ENCODE measurements at places on chromosomes 7 and 10.

- no peak for DNase-seq
Measured at GRCh38 chr7:75878312-75878768, 494 bp upstream of the RHBDD2 start.

DNA sequence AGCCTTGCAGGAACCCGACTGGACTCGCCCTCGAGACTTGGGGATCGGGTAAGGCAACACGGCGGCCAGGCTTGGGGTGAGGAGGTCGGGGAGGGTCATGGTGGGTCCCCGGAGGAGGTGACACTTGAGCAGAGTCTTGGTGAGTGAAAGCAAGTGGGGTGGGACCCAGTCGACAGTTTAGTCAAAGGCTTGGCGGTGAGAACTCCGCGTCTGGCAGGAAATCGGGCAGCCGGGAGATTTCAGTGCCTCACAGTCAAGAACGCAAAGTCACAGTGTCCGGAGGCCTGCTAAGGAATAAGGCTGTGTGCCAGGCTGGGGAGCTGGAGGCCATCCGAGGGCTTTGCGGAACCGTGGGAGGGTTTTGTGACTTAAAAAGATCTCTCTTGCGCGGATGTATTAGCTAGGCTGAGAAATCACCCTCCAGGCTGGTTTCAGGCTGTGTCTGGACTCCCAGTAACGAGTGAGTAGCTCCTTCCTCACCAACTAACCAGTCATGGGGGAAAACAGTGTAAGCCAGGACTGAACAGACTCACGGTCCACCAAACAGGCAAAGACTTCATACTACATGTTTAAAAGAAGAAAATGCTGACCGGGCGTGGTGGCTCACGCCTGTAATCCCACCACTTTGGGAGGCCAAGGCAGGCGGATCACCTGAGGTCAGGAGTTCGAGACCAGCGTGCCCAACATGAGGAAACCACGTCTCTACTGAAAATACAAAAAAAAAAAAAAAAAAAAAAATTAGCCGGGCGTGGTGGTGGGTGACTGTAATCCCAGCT is 613 bp downstream of the AP5Z1 start:
- DNase-seq: no peak

- no peak for DNase-seq
Measured at GRCh38 chr10:61897671-61898434, 3.6 kb upstream of the ARID5B start.

- no peak for DNase-seq
Measured at GRCh38 chr7:143256325-143256724, 6.9 kb upstream of the GSTK1 start.

GRCh38 chr7:19853261-19853832 is 79.9 kb upstream of the TMEM196 start:
- DNase-seq: no peak

DNA sequence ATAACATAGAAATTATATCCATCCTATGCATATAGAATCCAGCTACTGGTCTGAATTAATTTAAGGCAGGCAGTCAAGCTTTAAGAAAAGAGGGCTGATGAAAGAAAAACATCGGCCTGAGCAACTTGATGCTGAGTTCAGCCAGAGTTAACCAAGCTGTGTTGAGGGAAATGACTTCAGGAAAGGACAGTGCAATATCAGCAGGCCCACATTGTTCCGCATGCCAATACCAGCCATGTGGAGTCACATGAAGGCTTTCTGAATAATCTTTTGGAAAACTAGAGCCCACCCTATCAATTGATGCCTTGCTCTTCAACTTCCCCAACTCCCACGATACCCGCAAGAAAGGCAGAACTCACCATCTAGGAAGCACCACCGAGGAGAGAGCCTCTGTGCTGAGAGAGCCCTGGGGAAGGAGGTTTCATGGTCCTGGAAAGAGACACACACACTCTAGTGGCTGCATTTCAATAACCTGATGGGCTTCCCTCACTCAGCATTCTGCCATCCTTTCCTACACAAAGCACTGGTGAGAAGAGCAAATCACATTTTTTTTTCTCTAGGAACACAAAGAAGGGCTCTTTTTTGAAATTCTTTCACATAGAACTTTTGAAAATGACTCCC is 125.8 kb upstream of the PTN start:
- no peak for DNase-seq

DNA sequence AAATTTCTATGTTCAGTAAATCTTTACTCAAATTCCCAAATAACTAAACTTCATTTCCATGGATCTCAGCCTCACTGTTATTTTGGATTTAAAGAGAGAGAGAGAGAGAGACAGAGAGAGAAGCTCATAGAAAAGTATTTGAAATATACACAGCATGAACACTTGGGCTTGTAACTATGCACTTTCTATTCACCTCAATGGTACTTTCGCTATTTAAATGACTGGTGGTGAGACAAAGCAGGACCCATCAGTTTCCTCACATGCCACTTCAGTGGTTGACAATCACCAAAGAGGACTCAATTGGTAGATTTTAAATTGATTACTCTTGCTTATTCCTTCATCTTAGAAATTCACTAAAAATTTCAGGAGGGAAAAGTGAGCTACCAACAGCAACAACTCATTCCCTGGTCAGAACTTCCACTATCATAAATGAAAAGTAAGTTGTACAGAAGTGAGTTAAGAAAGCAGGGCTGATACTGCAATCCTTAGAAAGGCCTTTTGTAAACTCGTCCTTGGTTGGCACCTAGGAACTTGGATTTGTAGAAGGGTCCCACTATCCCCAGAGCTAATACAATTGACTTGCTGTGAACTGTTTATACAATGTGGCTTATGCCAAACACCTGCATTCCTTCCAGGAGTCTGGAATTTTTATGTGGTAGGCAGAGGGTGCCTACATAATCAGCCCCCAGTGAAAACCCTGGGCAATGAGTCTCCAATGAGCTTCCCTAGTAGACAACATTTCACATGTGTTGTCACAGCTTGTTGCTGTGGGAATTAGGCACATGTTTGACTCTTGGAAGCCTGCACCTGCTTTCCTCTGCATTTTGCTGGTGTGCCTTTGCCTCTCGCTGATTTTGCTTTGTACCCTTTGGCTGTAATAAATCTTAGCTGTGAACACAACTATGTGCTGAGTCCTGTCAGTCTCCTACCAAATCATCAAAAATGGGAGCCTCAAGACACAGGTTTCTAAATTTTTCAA is 10.8 kb downstream of the ERLIN1 start:
- no peak for DNase-seq

GRCh38 chr7:17019106-17019505 is 137.3 kb upstream of the AGR3 start:
- no peak for DNase-seq

DNA sequence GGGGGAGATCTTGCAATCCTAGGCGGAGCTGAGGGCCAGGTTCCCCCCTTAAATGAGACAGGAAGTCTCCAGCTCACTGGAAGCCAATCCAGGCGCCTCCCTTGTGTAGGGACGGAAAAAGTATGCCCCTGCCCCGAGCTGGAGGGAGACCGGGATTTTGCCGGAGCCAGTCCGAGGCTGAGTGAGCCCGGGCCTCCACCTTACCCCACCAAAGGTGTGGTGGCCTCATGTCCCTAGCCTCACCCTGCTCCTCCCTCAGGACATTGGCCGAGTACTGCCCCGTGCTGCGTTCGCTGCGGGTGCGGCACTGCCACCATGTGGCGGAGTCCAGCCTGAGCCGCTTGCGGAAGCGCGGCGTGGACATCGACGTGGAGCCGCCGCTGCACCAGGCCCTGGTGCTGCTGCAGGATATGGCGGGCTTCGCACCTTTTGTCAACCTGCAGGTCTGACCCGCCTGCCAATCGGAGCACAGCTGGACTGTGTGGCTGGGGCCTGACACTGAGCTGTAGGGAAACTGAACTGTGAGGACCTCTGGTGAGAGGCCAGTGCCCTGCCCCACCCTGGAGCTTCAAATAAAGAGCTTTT is 2.0 kb downstream of the FBXL15 start:
- DNase-seq: peak; percentile 86

- DNase-seq: no peak
Measured at GRCh38 chr10:12539350-12540164, 190.2 kb downstream of the CAMK1D start.

- DNase-seq: no peak
Measured at GRCh38 chr7:50226145-50226544, 78.4 kb upstream of the IKZF1 start.

DNA sequence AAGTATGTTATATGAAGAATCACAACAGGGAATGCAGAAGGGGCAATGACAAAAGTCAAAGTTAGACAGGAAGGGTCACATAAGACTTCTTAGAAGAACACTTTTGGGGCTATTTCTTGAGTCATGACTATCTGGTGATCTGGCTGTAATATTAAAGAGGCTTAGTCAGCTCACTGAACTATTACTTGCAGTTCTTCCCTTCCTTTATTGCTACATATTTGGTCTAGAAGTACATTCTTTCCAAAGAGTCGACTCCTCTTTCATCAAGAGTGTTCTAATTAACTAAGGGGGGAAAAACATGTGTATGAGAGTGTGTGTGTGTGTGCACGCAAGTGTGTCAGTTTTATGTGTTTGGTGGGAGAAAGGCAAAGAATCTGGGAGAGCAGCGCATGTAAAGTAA is 247.3 kb upstream of the LRRTM3 start:
- DNase-seq: no peak

DNA sequence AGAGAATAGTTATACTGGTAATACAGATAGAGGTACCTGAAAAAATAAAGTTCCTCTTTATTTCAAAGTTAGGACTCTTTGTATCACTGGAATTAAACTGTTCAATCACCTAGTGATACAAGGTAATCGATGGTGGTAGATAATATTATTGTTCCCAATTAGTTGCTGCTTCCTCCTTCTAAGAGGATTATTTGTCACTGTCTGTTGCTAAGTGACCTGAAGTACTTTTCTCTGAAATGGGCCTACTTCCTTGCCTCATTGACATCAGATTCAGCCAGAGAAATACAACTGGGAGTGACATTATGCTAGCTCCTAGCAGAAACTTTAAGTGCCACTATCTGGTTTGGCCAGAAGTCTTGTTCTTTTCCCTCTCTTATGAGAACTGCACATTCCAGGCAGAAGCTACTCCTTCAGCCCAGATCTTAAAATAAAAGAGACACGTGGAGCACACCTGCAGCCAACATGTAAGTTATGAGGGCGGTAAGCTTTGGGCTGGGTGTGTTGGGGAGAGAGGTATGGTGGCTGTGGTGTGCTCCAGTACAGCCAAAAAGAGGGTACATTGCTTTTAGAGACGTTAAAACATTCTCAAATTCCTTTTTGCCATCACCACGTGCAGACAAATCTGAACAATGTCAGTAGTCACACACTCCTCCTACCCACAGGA is 54.8 kb downstream of the MINDY3 start:
- DNase-seq: no peak

DNA sequence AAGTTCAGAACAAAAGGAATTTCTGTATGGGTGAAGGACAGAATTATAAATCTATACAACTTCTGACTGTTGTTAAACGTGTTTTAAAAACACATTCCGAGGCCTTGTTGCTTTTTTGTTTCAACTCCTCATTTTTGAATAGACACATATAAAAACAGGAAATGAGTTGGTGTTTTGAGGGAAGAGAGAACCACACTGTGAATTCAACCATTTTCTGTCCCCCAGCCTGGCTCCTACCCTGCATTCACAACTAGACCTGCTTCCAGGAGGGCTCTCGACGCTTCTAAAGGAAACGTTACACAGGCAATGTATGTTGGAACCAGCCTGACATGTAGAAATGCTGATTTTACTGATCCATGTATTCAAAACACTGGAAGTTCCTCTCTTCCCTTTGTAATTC is 76.5 kb downstream of the OR13A1 start:
- DNase-seq: no peak

DNA sequence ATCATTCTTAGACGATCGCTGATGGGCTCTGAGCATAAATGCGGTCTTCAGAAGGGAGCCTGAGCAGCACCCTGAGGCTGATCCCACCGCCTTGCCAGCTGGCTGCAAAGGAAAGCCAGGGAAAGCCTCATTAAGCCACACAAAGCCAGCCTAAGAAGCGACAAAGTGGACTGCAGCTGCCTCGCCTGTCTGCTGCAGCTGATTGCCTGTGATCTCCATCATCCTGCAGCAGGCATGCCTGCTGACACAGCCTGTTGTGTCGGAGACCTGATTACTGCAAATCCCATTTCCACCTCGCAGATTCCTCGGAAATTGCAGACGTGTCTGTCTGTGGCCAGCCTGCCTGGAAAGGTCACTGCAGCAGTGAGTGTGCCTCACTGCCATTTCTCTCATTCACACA is 1087.0 kb upstream of the AUTS2 start:
- DNase-seq: no peak

DNA sequence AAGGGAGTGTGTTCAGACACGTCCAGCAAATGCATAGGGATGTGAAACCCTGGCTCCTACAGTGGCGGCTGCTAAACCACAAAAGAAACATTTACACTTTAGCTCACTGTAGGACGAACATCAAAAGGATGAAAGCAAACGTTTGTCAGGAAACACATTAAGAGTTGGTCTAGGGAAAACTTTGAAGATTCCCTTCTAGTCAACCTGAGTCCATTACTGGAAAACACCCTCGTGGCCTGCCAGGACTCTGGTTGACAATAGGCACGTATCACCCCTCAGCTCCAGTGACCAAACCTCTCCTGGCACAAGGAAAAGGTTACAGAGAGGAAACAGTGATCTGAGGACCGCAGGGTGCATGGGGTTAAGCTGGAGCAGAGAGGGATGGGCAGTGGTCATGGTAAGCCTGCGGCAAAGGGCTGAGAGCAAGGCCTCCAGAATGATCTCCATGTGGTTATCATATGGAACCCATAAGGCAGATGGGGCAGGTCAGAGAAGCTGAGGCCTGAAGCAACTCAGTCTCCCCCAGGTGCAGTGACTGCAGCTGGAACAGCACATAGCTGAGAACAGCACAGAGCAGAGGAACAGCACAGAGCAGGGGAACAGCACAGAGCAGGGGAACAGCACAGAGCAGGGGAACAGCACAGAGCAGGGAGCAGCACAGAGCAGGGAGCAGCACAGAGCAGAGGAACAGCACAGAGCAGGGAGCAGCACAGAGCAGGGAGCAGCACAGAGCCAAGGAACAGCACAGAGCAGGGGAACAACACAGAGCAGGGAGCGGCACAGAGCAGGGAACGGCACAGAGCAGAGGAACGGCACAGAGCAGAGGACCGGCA is 49.9 kb downstream of the CHST15 start:
- DNase-seq: no peak

DNA sequence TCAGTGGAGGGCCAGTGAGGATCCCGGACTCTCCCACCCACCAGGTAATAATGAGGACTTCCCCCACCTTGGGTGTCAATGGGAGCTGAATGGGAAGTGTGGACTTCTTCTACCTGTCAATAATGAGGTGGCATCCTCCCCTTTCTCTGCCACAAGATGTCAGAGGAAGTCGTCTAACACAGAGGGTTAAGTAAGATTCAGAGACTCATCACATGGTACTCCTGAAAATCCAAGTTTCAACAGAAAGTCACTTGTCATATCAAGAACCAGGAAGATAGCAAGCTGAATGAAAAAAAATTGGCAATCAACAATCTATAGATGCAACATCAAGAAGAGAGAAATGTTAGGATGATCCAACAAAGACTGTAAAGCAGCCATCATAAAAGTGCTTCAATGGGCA is 150.9 kb upstream of the SVIL start:
- no peak for DNase-seq

Measured in HCT116 (cell line).